PC-3 (cell line): ENCODE measurements at places on chromosomes 5 and 9. TPM values are rescaled to one million over a fixed set of nuclear protein-coding genes. Genes with fewer than 3 reads are reported as not detected.

GGTA1 gene
- total RNA-seq: not detected in 2 replicates

DNA sequence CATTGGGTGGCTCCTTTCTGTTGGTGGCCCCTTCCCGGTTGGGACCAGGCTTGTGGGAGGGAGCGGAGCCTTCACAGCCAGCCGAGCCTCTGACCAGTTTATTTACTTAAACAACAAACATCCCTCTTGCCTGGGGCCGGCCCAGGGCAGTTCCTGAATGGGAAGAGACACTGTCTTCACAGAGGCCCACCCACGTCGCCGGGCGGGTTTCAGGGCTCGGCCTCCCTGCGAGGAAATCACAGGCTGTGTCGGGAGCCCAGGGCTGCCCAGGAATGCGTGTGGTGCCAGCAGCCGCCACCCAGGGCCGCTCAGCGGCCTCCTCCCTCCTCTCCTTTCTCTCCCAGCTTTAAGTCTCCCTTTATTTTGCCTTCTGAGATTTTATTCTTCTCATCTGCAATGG is 132.5 kb downstream of the HSD17B3 start:
- peak; percentile 43 for DNase-seq

GRCh38 chr5:110377361-110377760 is 349.1 kb downstream of the TMEM232 start:
- no peak for DNase-seq

- DNase-seq: peak; percentile 50
Measured at GRCh38 chr5:38467353-38468040, 88.9 kb downstream of the LIFR start.

SLC46A2 gene
- not detected in 2 replicates for total RNA-seq

DNA sequence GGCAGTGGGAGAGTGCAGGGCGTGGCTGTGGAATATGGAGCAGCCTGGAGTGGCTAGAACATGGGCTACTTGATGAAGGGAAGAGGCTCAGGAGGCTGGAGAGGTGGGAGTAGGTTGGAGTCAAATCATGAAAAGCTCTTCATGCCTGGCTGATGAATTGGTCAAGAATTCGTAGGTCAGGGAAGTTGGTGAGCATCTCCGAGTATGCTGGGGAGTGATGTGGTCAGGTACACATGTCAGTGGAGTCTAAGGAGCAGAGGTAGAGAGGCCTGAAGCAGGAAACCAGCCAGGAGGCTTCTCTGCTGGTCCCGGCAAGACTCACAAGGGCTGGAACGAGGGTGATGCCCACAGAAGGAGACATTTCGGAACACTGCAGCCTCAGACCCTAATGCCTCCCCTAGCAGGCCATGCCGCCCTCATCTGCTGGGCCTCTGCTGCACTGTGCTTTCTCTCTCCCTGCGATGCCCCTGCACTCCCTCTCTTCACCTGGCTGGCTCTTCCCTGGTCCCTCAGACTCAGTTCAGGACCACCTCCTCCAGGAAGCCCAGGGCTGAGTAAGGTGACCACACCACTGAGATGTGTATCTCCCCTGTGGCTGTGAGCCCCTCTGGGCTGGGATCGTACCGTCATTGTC is 33.6 kb downstream of the TMOD1 start:
- DNase-seq: no peak

DNA sequence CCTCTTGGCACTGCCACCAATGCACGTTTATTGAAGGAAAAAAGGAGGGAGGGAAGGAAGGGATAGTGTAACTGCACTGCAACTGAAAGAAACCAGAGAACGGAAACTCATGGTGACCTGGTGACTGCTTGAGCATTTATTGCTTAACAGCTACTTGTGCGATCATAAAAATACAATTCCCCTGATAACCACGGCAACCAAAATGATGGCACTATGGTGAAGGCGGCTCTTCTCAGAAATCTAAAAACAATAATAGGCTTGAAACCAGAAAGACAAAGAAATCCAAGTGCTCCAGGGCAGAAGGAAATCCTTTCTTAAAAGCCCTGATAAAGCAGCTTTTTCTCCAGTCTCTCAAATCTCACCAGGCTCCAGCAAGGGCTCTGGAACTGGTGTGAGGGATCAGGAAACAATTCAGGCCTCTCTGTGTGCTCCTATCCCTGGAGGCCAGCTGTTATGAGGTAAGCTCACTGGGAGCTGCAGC is 1.9 kb downstream of the FBXO10 start:
- no peak for DNase-seq

DNA sequence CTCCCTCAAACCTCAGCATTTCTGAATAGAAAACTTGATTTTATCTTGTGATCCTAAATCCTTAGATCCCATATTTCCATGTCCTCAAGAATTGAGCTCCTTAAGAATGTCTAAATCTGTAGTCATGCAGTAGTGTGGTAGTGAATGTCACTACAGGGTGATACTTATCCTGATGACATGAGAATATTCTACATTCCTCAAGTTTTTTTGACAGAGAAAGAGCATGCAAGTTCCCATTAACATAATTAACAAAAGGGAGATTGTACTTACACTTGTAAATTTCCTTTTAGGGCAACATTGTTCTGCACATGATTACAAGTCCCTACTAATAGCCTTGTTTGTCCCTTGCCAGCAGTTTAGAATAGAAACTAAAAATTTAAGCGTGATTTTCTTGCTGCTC is 352.3 kb downstream of the PTPRD start:
- DNase-seq: no peak

GRCh38 chr9:128607642-128608350 is 48.9 kb downstream of the DYNC2I2 start:
- DNase-seq: peak; percentile 43

NINJ1 gene
- total RNA-seq: 28.8 and 30.5 TPM in 2 replicates

DNA sequence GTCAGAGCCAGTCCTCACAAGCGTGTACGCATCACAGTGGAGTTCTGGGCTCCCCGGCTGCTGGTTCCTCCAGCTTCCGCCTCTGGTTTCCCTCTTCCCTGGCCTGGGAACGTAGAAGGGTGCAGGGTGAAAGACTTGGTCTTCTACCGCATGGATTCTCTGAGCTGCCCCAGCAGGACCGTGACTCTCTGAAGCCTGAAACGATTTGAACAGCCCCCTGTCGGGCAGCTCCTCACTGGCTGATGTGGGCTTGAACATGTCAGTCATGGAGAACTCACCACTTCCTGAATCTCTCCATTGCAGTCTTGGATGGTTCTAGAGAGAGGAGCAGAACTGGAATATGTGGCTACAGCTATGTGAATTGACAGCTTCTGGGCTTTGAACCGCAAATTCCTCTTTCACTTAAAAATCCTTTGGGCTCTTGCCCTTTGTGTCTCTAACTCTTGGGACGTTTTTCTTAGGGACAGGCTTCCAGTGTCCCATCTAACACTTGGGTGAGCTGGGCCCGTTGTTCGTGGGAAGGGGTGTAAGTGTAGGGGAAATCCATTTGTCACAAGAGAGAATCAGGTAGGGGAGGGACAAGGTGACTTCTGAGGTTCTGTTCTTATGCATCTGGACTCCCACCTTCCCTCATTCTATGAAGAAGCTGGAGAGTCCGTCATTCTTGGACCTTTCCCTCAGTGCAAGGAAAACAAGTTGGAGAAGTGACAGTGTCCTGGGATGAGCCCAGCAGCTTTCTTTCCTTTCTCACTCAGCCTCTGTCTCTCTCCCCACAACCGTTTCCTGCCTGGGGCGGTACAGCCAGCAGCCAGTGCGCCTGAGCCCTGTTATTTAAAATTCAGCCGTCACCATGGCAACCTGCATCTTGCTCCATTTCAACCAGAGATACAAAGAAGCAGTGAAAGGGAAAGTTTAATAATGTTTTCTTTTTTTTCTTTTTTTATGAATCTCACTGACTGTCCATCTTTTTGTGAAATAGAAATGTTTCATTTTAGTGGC is 84.7 kb downstream of the PTTG1 start:
- no peak for DNase-seq

DNA sequence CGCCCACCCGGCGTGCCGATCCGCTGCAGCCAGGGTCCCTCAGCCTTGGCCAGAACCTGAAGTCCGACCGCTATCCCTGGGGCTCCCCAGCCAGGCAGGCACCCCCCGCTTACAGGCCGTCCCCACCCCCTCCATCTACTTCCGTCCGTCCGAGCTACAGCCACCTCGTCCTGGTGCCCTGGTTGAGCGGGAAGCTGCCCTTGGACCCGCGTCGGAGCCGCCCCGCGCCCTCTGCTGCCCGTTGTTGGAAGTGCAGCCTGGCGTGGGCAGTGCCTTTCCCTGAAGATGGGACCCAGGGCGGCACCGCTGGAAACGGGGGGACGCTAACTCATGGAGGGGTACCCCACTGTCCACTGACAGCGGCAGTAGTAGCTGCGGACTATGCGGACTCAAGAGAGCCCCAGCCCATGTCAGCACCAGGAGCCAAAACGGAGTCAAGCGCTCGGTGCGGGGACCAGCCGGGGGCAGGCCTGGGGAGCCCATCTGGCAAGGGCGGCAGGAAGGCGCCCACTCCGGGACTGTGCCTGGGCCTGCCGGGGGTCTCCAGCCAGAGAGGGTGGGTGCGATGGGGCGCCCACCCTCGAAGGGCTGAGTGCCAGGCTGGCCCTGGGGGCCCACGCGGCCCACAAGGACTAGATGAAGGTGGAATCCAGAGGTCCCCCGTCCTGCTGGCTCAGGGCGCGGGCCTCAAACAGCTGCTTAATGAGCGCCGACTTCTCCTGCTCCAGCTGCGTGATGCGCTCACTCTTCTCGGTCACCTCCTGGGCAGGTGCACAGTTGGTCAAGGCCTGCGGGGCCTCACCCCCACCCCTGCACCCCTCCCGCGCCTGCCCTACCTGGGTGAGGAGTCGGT is 6.1 kb downstream of the SAPCD2 start:
- peak; percentile 46 for DNase-seq

- peak; percentile 52 for DNase-seq
Measured at GRCh38 chr9:112831281-112831851, 59.3 kb downstream of the SLC46A2 start.

SPINK6 gene
- total RNA-seq: not detected in 2 replicates

DNA sequence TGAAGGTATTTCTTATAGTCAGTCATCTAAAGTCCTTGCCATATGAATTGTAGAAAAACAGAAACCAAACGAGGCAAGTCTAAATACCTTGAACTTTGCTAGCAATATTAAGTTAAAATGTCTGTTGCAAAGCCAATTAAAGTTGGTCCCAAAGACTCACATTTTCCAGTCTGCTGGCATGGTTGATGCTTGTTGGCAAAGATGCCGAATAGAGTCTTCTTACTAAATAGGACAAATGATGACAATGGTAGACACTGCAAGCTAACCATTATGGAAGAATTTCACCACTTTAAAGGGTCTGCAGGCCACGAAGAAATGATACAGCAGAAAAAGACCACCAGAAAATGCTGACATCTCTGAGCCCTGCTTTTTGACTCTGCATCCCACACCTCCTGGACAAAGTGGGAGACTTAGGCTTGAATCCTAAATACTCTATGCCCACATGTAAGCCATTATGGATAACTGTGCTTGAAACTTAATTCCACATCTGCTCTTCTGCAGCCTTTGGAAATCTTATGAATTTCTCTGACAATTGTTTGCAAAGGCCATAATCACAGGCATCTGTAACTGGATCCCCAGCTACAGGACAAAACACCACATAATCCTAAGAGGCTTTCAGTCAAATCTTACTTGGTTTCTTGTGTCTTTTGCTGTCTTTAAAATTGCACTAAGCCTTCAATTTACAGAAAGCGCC is 61.3 kb downstream of the LHFPL2 start:
- DNase-seq: no peak

DNA sequence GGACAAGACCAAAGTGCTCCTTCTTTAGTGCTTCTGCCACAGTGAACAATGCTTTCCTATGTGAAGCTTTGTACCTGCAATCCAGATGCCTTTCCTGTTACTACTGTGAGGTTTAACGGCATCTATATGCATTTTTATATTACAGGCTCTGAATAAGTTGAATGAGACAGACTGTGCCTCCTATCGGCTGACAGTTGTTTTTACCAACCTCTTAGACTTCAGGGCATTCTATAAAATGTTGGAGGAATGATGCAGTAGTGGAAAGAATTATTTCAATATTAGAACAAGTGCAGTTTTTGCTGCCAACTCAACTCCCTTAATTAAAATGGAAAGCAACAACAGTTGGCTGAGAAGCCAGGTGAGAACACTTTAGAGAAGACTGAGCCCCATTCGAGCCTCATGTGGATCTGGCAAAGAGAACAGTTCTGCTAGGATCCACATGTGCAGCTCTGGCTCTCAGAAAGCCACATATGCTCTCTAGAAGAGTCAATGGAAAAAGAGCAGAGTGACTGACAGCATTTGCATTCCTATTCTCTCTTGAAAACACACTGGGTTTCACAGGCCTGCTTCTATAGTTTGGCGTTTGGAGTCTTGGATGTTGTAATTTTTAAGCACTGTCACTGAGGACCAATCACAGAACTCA is 147.5 kb downstream of the LURAP1L start:
- DNase-seq: no peak

GRCh38 chr9:6471231-6471850 is 58.3 kb downstream of the UHRF2 start:
- DNase-seq: no peak

COL15A1 gene
- 0.04 and 0.86 TPM in 2 replicates for total RNA-seq

DNA sequence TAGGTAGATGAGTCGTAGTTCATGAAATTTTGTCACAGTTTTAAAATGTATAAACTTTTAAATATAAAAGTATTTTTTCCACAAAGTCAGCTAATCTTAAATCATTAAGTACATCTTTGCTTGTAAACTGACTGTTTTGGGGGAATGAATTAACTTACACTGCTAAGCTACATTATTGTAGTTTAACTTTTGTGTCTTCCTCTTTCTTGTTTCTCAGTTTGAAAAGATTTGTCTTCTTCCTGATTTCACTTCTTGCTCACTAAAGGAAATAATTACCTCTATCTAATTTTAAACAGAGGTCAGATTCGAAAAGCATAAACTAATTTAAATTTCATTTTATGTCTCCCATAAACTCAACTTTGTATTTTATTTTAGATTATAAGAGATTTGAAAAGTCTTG is 5.7 kb downstream of the NIPSNAP3B start:
- DNase-seq: no peak

CDHR2 gene
- total RNA-seq: 0.07 TPM in 1 of 2 replicates, not detected in the other

ANKRD33B gene
- 13.2 and 14.9 TPM in 2 replicates for total RNA-seq

- DNase-seq: peak; percentile 36
Measured at GRCh38 chr9:5626727-5627634, 1.9 kb upstream of the RIC1 start.

- no peak for DNase-seq
Measured at GRCh38 chr5:6772886-6773285, 59.7 kb downstream of the TENT4A start.

CDH12 gene
- total RNA-seq: 0.44 TPM in 1 of 2 replicates, not detected in the other
